ENCODE measurements at places on chromosomes 7 and 10.

- no peak for DNase-seq
Measured at GRCh38 chr7:100942045-100942774, 7.1 kb upstream of the MUC3A start.

DNA sequence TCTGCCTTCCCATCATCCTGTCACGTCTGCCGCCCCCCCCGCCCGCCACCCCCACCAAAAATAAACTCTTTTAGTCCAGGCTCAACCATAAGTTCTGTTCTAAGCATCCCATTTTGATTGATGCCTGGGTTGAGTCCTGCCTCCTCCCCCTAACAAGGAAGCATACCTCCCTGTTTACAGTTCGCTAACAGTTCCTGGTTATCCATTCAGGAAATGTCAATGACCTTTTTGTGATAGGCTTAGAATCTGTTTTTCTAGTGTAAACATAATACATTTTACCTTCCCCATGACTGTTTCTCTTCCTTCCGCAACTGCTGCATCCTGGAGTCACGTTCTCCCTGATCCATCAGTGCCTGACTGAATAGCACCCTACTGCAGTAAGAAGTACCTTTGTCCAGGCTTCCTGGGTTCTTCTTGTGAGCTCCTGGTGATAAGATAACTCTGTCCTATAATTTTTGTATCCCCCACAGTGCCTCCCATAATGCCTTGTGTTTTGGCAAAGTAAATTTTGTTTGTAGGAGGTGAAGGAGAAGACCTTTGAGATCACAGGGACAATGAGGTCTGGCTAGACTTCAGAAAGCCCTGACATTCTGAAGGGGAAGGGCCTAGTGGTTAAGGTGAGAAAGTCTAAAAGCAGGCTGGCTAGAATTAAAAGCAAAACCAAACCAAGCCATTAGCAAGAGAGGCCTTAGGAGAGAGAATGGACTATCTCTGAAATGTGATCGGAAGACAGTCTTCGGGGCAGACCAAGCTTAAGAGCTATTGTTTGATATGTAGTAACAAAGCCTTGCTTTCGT, 7.3 kb downstream of the AGFG2 start:
- DNase-seq = no peak

DNA sequence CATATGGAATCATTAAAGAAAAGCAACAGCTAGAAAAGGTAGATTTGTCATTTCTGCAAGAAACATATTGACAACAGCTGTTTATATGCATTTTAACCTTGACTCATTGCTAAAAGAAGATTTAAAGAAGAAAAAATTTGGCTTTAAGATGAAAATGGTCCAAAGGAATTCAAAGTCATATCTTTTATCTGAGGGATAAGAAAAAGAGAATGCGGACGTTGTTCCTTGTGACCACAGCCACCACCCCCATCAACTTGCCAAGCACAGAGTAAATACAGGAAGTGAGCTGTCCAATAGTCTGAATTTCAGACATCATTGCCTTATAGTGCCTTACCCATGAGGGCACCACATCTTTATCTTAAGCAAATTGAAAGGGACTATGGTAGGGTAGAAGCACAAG, 7.3 kb upstream of the CRPPA start:
- no peak for DNase-seq

- DNase-seq = no peak
Measured at GRCh38 chr10:109701633-109702215, 221.6 kb downstream of the XPNPEP1 start.

GRCh38 chr10:51786684-51787035, 87.3 kb upstream of the CSTF2T start:
- no peak for DNase-seq

GRCh38 chr7:143512488-143513340, 35.0 kb downstream of the TAS2R41 start:
- no peak for DNase-seq

GRCh38 chr10:70188768-70189167, 18.5 kb upstream of the SAR1A start:
- no peak for DNase-seq

GRCh38 chr10:55330486-55330885, 529.5 kb upstream of the PCDH15 start:
- DNase-seq = no peak

- DNase-seq = no peak
Measured at GRCh38 chr10:133390597-133391248, 3.2 kb upstream of the MTG1 start.

DNA sequence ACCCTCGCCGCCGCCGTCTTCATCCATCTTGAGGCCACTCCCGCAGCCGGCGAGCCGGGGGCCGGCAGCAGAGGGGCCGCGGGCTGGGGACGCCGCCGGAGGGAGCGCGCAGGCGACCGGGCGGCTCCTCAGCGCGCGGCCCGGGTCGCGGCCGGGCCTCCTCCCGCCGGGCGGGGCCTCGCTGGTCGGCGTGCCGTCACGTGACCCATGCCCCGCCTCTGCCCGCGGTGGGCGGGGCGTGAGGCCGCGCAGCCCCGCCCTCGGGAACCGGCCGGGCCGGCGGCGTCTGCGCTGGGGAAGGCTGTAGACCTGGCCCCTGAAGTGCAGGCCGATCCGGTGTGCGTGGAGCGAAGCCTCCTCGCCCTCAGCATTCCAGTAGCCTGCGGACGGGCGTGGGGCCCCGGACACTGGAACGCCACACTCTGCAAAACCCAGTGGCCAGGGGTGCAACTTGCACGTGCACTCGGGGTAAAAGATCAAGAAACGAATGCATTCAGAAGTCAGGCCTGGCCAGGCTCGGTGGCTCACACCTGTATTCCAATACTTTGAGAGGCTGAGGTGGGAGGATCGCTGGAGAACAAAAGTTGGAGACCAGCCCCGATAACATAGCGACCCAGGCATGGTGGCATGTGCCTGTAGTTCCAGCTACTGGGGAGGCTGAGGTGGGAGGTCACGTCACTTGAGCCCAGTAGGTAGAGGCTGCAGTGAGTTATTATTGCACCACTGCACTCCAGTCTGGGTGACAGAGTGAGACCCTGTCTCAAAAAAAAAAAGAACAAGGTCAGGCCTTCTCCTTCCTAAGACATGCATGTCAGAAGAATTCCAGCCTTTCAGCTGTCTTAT, at the start of gene CYTH3:
TSS of gene CYTH3 (minus strand) at position 144 of the 843 bp plus-strand sequence. CDS start at position 27, 117 bp downstream.
- DNase-seq = peak; percentile 86

- DNase-seq = no peak
Measured at GRCh38 chr10:80185578-80186299, 19.6 kb downstream of the ANXA11 start.

DNA sequence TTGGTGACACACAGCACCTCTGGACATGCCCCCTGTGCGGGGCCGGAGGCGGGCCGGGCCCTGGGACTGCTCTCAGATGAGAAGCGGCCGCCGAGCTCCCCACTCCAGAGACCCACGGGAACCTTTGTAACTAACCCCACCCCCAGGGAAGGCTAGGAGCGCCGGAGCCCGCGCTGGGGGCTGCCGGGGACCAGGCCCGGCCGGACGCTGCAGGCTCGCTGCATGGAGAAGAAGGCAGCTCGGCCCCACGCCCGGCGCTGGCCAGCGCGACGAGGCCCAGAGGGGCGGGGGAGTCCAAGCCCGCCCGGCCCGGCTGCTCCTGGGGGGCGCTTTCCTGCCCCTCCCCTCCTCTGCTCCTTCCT, 36.5 kb downstream of the AGAP3 start:
- DNase-seq = no peak

GRCh38 chr7:26663874-26664273, 200.5 kb downstream of the SKAP2 start:
- DNase-seq = no peak

DNA sequence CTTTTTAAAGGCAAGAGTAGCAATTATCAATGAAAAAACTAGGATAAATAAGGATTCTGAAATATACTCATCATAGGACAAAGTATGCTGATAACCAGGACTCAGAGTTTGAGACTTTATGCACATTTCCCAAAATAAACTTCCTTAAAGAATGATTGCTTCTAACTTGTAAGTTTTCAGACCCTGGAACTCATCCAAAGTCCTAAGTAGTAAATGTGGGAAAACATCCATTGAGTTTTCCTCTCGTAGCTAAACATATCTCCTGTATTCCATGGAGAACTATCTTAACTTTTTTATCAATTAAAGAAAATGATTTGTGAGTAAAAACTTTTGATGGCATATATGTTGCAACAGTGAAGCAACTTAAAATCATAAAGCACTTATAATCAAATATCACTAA, 285.2 kb upstream of the KLF6 start:
- DNase-seq = no peak

- DNase-seq = no peak
Measured at GRCh38 chr7:1611708-1612241, 41.9 kb upstream of the PSMG3 start.

GRCh38 chr10:44947371-44948152, 12.0 kb upstream of the RASSF4 start:
- no peak for DNase-seq

DNA sequence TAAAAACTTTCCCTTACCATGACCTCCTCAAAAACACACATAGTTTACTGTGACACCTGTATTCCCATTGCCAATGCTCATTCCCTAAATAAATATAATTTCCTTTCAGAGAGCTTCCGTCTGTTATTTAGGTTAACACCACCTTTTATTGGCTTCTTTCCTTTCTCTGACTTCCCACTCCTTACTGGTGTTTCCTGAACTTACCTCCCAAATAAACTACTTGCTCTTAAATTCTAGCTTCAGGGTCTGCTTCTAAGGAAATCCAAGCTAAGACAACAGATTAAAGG, 67.4 kb upstream of the ZNF746 start:
- no peak for DNase-seq

- no peak for DNase-seq
Measured at GRCh38 chr7:24197852-24198251, 86.1 kb upstream of the NPY start.

DNA sequence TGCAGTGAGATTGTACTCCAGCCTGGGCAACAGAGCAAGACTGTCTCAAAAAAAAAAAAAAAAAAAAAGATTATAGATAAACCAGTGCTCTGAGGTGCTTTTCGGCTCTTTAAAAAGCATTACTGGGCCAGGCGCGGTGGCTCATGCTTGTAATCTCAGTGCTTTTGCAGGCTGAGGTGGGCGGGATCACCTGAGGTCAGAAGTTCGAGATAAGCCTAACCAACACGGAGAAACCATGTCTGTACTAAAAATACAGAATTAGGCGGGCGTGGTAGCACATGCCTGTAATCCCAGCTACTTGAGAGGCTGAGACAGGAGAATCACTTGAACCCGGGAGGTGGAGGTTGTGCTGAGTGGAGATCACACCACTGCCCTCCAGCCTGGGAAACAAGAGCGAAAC, 6.6 kb upstream of the HNRNPF start:
- DNase-seq = no peak

DNA sequence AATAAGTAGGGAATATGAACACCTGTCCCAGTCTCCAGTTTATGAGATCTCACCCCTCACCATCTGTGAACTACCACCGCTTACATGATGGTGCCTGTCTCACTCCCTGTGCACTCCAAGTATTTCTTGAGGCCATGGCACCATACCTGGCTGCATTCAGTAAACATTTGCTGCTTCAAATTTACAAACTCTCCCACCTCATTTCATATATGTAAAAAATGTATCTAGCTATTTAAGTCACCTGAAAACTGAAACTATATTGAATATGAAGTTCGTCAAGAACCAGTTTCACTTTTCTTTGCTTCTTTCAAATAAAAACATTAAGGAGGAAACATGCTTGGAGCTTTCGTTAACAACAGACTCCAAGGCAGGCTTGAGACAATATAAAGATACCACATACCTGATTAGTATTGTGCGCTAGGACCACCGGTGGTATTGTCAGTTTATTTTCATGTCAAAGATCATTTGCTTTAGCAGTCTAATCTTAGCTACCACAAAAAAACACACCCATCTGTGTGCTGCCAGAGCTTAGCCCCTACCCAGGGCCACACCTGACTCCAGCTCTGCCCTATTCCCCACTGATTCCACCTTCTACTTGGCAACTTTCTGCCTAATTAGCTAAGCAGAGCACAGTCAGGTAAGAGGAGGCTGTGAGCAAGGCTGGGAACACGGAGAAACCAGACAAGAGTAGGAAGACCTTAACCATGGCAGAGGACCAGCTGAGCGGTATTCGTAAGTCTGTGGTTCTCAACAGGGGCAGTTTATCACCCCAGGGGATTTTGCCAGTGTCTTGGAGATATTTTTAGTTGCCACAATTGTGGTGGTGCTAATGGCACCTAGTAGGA, 92.0 kb downstream of the ZFAND4 start:
- no peak for DNase-seq

- no peak for DNase-seq
Measured at GRCh38 chr7:149449897-149450296, 11.0 kb downstream of the ZNF777 start.

Measured in activated T-cell treated with anti-CD3 and anti-CD28 coated beads for 48 hours (primary cell).